Stimulated activated CD4-positive, alpha-beta T cell treated with anti-CD3 and anti-CD28 coated beads, TNF-alpha, amount 100 ng/mL, for 24 hours (primary cell): ENCODE measurements at places on chromosomes 3 and 15.

- no peak for DNase-seq
These were observed 11.7 kb upstream of the HHATL start for GRCh38 chr3:42714171-42714852.

DNA sequence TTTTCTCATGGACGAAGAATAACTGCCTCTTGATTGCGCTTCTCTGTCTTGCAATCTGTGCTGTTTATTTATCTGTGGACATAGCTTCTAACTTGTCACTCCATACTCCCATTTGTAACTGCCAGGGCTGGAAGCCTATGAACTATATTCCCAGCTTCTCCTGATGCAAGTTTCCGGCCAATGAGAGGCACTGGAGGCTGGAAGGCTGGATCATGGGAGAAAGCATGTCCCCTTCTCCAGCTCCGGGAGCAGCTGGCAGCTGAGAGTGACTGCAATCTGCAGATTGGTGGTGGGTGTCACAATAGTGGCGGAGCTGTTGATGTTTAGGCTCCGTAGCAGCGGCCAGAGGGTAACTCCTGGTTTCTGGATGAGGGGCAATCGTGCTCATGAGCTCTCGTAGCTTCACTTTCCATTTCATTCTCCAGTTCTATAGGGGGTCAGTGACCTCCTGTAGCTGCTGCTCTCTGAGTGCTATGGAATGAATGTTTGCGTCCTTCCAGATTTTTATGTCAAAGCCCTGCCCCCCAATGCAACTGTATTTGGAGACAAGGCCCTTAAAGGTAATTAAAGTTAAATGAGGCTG is 35.7 kb upstream of the PCSK6 start:
- DNase-seq = no peak

GRCh38 chr15:63669074-63669473 is 71.9 kb downstream of the FBXL22 start:
- DNase-seq = no peak

DNA sequence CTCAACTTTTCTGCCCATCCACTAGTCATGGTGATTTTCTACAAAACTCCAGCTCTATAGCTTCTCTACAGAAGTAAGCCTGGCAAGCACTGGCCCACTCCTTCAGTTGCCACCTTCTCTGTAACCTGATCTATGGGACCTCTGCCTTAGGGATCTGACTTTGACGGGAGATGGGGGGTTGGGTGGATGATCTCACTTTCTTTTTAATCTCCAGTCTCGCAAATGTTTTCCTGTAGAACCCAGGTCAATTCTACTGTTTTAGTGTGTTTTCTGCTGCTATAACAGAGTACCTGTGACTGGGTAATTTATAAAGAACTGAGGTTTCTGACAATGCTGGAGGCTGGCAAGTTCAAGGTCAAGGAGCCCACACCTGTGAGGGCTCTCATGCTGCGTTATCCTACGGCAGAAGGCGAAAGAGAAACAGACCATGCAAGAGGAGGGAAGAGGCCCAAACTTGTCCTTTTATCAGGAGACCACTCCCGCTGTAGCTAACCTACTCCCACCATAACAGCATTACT is 189.9 kb upstream of the THRB start:
- no peak for DNase-seq

GRCh38 chr15:70820214-70820613 is 33.7 kb downstream of the LARP6 start:
- no peak for DNase-seq

DNA sequence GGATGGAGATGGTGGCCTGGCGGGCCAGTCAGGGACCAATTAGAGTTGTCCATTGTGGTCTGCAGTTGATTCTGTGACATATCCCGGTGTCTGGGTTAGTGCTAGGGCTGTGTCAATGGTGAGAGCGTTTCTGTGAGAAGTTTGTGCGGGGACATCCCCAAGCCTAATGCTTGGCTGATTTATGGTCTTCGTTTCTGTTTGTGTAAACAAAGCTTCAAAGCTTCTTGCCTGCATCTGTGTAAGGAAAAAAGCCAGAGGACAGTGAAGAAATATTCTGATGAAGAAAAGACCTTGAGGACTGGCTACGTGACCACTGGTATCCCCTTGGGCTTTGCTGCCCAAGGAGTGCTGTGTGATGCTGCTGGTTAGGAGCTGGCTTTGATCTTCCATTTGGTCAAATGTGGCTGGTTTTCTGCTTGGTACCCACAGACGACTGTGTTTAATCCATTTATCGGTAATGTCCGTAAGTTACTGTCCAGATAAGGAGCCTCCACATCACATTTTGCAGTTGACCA is 74.6 kb upstream of the LRTM1 start:
- DNase-seq = no peak

GRCh38 chr15:41648770-41649169 is 11.4 kb upstream of the MGA start:
- no peak for DNase-seq

DNA sequence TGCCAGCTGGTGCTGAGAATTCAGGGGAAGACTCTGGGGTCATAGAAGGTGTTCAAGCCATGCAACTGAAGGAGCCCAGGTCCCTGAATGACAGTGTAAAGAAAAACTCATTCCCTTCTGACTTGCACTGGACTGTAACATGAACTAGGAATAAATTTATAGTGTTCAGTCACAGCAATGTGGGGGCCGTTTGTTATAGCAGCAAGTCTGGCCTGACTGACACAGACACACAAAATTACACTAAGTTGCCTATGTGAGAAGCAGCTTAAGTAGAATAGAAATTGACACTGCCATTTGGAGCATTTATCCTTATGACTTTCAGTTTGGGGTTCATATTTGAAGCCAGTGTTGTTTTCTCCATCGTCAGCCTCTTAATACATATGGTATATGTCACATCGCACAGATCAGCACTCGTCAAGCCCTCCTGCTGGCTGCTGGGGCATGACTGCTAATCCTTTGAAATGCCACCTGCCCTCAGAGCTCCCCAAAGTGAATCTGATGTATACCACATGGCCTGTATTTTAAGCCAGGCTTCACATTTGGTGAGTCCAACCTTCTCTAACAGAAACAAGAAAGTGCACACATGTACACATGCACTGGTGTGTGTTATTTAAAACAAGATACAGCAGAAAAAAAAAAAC is 17.1 kb upstream of the HEG1 start:
- DNase-seq = no peak

DNA sequence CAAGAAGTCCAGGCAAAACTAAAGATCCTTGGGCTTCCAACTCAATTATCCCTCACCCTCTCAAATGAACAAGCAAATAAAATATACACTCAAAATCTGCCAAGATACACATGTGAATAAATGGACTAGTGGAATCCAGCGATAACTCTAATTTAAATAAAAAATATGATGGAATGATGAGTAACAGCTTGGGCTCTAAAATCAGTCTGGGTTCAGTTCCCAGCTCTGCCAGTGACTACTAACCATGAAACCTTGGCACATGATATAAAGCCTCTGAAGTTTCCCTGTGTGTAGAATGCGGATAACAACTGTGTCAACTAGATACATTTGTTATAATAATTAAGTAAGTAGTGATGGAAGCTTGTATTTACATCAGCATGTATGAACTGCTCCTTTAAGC is 81.3 kb downstream of the CADPS start:
- no peak for DNase-seq

DNA sequence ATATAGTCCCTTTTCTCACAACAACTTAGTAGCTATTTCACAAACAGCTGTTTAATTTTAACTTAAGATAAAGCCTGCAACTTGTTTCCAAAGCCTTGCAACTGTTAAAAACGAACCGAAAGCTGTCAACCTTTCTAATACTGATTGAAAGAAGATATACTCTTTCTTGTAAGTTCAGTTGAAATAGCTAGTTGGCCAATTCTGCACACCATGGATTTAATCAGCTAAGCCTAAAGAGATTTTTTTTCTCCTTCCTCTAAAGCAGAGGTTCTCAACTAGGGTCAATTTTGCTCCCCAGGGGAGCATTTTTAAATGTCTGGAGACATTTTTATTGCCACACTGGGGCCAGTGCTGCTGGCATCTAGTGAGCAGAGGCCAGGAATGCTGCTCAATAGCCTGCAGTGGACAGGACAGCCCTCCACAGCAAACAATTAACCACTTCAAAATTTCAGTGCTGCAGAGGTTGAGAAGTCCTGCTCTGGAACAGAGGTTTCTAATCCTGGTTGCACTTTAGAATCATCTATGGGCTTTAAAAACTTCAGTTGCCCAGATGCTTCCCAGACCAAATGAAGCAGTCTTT is 26.2 kb downstream of the MINDY4B start:
- no peak for DNase-seq

- DNase-seq = no peak
These were observed 95.6 kb downstream of the ADCY5 start for GRCh38 chr3:123353227-123353849.

- DNase-seq = no peak
These were observed 43.1 kb downstream of the DNAJB8 start for GRCh38 chr3:128423525-128424147.

- DNase-seq = no peak
These were observed 1.6 kb downstream of the FBN1 start for GRCh38 chr15:48643776-48644466.

- no peak for DNase-seq
These were observed 16.1 kb upstream of the RARRES1 start for GRCh38 chr3:158748237-158748828.

- DNase-seq = no peak
These were observed 14.4 kb upstream of the ROBO2 start for GRCh38 chr3:77025471-77025870.

DNA sequence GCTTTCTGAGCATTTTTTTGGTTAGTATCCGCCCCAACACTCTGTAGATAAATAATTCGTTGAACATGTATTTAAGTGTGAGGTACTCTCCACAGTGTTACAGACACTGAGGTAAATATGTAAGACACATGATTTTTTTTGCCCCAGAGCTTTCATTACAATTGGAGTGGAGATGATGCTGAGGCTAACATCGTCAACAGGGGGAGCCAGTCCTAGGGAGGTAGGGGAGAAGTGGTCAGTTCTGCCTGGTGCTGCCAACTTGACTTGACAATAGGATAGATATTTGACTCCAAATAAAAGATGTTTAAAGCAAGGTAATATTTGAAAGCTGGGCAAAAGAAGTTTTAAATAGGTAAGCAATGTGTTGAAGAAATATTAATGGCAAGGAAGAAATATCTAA is 295.7 kb downstream of the UNC13C start:
- no peak for DNase-seq

- DNase-seq = no peak
These were observed 12.4 kb upstream of the FGF7 start for GRCh38 chr15:49410641-49411040.

- DNase-seq = no peak
These were observed 1.8 kb upstream of the SAMMSON start for GRCh38 chr3:69997631-69998307.

- DNase-seq = no peak
These were observed 8.0 kb upstream of the CCDC50 start for GRCh38 chr3:191321019-191321767.

- DNase-seq = no peak
These were observed 91.9 kb upstream of the PRR23C start for GRCh38 chr3:139136469-139137202.

- DNase-seq = no peak
These were observed 43.4 kb downstream of the ST3GAL6 start for GRCh38 chr3:98806521-98806920.

DNA sequence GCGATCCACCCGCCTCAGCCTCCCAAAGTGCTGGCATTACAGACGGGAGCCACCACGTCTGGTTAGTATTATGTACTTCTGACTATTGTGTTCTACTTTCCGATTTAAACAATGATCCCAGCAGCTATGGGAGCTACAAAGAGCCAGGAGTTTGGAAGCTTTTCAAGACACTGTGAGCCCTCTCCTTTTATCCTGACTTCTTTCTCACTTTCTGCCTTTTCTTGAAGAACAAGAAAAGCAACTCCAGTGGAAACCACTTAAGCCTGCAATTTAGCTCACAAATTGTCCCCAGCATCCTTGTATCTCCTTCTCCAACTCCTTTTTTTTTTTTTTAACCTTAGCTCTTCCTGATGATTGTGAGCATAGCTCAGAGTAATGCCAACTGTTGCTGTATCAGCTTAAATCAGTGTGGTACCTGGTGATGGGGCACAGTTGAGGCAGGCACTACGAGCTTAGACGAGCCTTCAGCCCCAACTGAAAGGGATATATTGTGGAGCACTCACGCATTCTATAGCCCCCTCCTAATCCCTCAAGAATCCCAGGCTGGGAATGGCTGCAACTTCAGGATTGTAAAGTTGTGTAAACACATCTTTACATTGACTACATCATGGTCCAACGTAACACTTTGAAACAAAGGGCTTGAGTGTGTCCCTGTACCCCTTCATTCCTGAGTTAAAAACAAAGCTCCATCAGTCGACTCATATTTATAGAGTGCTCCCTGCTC is 677.0 kb downstream of the FHIT start:
- DNase-seq = no peak

DNA sequence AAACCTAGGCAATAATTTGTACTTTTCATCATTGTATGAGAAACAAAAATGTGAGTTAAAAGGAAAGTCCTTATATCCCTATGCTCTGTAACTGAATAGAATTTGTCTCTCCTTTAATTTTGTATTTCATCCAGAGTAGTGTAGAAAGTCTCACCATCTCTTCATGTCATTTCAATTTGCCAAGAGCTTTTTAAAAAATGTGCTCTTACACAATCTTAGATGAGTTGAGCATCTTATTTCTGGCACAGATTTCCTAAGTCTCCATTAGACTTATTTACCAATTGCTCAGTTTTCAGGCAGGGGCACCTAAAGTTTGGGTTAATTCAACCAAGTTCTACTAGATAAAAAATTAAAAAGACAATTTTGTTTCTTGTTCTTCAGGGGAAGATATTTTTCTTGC is 201.5 kb upstream of the RBMS3 start:
- DNase-seq = no peak

DNA sequence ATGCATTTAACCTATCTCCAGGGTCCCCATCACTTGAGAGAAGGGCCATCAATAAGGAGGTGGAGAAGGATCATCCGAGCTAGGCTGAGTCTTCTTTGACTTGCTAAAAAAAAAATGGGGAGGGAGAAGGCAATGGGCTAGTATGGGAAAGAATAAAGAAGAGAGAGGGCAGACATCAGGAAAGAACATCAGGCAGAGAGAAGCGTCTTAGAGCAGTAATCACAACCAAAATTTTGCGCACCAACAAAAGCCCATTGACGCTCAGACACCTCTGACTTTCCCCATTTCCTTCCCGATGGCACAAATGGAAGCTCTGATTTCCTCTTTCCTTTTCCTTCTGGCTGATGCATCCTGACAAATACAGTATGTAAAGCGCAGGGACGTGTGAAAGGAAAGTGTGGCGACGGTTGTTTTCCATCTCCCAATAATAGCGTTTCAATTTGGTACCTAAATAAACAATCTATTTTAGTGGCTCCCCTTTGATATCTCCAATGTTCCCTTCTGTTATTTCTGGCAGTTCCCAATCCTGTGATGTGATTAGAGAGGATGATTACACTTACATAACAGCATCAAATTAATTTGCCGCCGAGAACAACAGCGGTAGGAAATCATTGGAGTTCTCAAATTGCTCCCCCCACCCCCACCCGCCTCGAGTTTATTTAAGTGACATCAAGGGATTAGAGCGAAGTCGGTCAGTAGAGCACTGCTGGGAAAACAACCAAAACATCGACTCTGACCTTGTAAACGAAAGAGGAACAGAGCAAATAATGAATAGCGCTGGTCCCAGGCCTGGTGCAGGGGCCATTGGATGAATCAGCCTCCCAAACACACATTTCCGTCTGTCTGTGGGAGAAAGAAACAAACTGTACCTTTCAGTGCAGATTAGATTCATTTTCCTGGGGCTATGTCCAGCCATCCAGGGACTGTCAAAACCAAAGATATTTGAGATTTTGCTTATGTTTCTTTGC is 273.3 kb upstream of the ICE2 start:
- no peak for DNase-seq

- no peak for DNase-seq
These were observed 17.9 kb upstream of the CRABP1 start for GRCh38 chr15:78322243-78322642.
